Left kidney (tissue), 8 donors: ENCODE measurements at places on chromosomes 5 and 9. TPM values are rescaled to one million over a fixed set of nuclear protein-coding genes. Genes with fewer than 3 reads are reported as not detected.

DNA sequence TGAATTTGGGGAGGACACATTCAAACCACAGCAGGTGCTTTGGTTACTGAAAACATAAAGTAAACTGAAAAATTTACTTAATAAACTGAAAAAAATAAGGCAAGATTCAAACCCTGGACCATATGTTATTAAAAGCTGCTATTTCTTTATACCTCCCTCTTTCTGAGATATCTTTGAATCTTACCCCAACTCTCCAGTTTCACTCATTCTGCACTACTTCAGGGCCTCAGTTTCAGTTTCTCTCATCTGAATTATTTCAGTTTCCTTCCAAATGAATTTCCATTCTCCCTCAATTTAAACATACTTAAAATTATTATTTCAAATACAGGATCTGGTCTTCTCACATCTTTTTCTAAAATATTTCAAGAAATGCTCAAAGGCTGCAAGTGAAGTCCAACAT is 4.9 kb upstream of the OXCT1 start:
- no peak for DNase-seq

- no peak for DNase-seq
Observed at GRCh38 chr5:24589566-24589965, 55.2 kb downstream of the CDH10 start.

DNA sequence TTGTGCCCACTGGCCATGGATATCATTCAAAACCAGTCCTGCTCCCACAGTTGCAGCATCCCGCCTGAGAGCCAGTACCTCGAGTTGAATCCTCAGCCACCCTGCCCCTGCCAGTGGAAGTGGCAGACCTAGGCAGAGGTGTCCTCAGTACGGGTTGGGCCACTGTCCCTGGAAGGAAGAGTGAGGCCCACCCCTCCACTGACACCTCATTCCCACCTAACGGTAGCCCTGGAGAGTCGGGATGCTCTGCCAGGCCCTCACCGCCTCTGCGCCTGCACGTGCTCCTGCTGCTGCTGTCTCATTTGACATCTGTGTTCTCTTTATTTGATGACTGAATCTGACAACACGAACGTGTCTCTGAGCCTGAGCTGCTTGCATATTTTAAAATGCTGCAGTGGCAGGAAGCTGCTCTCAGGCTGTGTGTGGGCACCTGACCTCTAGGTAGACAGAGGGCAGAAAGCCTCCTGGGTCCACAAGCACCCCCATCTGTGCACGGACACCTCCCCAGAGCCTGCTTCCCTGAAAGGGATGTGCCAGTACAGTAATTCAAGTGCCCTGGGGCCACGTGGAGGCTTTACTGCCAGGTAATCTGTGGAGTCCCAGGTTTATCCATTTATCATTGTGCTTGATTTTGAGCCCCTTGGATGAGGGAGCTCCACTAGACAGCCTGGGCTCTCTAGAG is 194.7 kb downstream of the CACNA1B start:
- DNase-seq = no peak

DNA sequence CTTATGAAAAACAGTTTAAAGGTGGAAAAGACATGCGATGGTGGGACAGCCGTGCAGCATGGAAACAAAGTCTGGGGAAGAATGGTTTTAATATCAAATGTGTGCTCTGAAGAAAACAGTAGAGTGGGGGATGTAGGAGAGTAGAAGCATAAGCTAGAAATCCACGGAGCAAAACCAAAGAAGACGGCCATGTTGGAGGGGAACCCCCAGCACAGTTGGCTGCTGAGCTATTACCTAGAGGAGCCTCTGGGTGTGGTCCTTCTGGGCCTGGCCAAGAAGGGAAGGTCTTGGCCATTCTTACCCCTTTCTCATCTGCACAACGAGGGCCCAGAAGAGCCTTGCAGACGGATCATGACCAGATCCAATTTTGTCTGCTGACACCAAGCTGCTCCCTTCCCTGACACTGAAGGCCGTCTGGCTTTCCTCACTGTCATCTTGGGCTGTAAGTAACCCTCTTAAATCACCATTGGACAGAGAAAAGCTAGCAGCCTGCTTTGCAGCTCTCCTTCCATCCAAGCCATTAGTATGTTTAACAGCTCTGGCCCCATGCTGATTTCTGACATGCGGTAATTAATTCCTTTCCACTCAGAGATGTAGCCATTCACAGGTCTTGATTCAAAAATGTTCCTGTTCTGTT is 189.5 kb downstream of the SEC61B start:
- no peak for DNase-seq

- no peak for DNase-seq
Observed at GRCh38 chr9:117044241-117044640, 357.1 kb downstream of the TRIM32 start.

GRCh38 chr5:1506242-1507013 is 17.3 kb downstream of the LPCAT1 start:
- DNase-seq = no peak

IFNK gene
- polyA plus RNA-seq = not detected
